Memory B cell (primary cell): ENCODE measurements at places on chromosomes 16 and 17.

DNA sequence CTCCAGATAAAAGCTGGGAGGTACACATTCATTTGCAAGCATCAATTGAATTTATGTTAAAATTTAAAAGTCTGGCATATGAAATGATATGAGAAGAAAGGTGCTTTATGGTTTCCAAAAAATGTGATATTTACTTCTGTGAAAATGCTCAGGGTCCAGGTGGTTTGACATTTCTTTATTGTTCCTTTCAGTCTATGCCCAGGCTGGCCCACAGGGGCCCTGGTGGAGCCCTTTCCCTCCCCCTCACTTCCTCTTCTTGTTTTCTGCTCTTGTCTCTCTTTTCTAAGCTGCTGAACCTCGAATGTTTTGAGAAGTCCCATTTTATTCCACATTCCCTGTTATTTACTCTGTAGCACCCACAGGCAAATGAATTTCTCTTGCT is 127.8 kb downstream of the HS3ST3B1 start:
- DNase-seq, result peak; percentile 18

DNA sequence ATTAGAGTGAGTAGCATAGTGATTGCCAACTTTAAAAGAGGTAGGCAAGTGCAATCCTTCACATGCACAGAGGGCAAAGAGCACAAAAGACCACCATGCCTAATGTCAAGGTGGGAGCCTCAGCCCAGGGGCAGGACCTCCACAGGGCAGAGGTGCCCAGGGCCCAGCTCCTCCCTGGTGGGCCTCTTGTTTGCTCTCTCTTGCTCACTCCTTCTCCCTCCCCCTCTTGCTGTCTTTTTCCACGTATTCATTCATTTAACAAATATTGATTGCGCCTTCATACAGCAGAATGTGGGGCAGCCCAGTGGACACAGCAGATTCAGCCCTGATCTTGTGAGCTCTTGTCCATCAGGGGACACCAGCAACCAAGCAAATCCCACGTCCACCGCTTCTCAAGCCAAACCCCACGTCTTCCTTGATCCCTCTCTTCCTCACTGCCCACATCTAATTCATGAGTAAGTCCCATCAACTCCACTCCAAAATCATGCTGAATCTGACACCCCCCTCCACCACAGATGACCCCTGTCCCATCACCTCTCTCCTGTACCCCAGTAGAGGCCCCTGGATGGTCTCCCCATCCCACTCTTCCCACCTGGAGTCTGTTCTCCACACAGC is 44.1 kb upstream of the RPL38 start:
- DNase-seq, result no peak

- DNase-seq, result no peak
Measured at GRCh38 chr16:30491744-30492308, 19.3 kb downstream of the ITGAL start.

DNA sequence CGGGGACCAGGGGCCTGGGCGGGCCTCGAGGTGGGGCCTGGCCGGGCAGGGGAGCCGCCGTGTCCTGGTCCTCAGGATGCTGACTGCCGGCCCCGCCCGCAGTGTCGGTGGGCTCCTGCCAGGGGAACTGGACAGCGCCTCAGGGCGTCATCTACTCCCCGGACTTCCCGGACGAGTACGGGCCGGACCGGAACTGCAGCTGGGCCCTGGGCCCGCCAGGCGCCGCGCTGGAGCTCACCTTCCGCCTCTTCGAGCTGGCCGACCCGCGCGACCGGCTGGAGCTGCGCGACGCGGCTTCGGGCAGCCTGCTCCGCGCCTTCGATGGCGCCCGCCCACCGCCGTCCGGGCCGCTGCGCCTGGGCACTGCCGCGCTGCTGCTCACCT is 2.3 kb upstream of the PAQR4 start:
- no peak for DNase-seq

- no peak for DNase-seq
Measured at GRCh38 chr17:58525239-58525638, 10.8 kb upstream of the MTMR4 start.

GRCh38 chr17:50165066-50165465 is 739 bp upstream of the SGCA start:
- no peak for DNase-seq

DNA sequence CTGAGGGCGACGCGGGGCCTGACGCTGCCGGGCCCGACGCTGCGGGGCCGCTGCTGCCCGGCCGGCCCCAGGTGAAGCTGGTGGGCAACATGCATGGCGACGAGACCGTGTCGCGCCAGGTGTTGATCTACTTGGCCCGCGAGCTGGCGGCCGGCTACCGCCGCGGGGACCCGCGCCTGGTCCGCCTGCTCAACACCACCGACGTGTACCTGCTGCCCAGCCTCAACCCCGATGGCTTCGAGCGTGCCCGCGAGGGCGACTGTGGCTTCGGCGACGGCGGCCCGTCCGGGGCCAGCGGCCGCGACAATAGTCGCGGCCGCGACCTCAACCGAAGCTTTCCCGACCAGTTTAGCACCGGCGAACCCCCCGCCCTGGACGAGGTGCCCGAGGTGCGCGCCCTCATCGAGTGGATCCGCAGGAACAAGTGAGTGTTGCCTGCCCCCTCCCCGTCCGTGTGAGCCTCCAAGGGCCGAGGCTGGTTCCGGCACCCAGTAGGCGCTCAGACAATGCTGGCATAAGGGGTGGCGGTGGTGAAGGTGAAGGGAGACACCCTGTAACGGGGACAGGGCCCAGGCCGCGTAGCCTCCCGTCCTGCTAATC is 676 bp downstream of the CPD start:
- peak; percentile 39 for DNase-seq

- no peak for DNase-seq
Measured at GRCh38 chr16:11621920-11622651, 35.4 kb upstream of the LITAF start.

GRCh38 chr17:40260528-40260927 is 27.2 kb upstream of the CDC6 start:
- no peak for DNase-seq

DNA sequence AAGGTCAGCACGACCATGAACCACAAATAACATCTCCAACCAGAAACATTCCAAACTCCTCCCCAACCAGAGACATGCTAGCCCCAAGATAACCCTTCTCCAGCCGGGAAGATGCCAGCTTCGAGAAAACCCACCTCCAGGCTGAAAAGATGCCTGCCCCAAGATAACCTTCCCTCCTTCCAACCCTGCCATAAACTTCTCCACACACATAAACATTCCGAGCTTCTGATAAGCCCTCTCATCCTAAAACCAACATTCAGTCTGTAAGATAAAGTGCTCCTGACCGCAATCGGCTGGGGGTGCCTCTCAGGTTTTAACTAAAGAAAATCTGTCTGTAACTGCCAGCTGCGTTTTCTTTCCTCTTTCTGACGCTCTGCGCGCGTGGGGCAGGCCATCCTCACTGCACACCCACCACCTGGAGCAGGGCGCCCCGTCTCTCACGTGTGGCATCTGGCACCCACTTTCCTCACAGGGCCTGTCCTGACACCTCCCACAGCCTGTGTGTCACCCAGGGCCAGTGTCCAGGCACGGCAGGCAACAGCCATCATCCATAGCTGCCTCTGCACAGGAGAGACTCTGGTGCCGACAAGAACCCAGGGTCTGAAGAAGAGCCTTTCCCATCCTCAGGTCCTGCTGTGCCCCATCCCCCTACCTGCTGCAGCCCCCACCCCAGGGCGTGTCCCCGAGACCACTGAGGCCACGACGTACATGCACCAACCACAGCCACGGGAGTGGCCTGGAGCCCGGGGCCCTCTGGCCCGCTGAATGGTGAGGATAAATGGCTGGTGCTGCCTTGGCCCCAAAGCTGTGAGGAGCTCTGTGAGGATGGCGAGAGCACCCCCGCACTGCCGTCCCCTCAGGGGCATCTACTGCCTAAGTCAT is 3.7 kb downstream of the TEPSIN start:
- DNase-seq, result no peak

DNA sequence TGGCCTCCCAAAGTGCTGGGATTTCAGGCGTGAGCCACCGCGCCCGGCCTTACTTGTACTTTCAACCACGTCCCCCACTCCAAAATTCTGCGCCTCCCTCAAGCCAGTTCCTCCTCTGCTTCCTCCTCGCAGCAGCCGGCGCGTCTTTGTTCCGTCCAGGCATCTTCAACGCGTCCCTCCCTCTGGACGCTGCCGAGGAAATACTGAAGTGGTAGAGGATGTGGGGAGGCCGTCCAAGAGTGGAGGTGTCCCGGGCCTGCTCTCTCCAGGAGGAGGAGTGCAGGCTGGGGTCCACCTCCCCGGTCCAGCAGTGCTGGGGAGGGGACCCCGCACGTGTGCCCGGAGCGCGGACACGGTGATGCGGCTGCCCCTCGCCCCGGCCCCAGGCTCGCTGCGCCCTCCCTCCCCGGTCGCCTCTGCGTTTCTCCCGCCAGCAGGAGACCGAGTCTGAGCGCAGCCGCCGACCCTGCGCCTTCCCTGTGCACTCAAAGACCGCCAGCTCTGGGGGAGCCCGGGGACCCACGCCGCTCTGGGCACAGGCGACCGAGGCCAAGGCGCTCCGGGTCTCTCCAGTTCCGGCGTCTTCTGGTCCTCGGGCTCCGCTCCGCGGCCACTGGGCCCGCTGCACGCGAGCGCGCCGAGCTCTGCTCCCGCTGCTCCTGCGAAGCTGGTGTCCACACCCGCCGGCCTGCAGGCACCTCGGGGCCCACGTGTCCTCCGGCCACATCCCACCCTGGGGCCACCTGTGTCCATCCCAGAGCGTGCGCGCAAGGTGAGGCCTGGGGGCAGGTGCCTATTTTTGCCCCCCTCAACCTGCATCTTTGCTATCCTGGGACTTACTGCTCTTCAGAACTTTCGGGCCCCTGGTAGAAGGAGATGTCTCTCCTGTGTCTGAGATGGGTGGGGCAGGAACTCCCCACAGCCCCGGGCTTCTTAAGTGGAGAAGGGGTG is 31.7 kb downstream of the OSBPL7 start:
- peak; percentile 51 for DNase-seq

- DNase-seq, result no peak
Measured at GRCh38 chr17:36532435-36532975, 2.2 kb downstream of the MYO19 start.

- no peak for DNase-seq
Measured at GRCh38 chr17:44355642-44356099, 8.0 kb downstream of the FAM171A2 start.

GRCh38 chr17:16304830-16305229 is 48.4 kb downstream of the CENPV start:
- DNase-seq, result no peak

GRCh38 chr16:85215478-85216118 is 103.3 kb upstream of the CIBAR2 start:
- no peak for DNase-seq

GRCh38 chr16:69888005-69888590 is 63.0 kb upstream of the CLEC18A start:
- DNase-seq, result no peak

DNA sequence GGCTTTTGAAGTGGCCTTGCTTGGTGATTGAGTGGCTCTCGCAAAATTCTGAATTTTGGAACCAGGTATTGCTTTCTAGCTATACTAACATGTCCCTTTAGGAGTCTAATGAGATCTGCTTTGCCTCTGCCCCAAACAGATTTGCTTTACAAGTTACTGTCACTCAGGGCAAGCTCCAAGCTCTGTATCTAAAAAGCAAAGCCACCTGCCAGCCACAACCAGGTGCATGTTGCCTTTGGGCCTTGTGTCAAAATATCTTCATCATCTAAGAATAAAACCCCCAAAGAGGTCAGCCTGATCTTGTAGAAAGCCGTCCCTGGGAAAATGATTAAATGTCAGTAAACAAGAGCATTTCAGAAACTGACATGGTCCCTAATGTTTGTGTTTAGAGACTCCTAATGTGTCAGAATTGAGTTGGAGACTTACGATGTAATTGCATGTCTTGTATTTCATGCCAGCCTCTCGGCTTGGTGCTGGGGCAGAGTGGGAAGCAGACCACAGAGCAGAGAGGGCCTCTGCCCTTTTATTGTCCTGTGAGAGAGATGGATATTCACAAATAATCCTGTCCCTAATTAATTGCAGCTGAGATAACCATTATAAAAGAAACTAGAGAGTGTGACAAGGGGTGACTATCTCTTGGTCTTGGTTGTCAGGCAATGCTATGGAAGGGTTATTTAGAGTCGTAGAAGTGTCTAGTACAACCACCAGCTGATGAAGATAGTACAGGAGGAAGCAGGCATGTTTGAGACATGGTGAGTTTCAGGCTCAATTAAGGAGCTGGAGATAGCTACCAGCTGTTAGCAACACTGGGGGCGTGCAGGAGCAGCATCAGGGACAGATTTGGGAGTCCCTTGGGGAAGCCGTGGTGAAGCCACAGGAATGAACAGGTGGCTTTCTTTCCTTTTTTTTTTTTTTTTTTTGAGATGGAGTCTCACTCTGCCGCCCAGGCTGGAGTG is 90.7 kb downstream of the PITPNC1 start:
- no peak for DNase-seq

- DNase-seq, result no peak
Measured at GRCh38 chr17:68820476-68820824, 134.7 kb downstream of the ABCA8 start.

GRCh38 chr17:81537343-81537855 is 9.2 kb downstream of the FSCN2 start:
- peak; percentile 62 for DNase-seq

- DNase-seq, result no peak
Measured at GRCh38 chr17:81518785-81519283, 6.2 kb upstream of the ACTG1 start.

DNA sequence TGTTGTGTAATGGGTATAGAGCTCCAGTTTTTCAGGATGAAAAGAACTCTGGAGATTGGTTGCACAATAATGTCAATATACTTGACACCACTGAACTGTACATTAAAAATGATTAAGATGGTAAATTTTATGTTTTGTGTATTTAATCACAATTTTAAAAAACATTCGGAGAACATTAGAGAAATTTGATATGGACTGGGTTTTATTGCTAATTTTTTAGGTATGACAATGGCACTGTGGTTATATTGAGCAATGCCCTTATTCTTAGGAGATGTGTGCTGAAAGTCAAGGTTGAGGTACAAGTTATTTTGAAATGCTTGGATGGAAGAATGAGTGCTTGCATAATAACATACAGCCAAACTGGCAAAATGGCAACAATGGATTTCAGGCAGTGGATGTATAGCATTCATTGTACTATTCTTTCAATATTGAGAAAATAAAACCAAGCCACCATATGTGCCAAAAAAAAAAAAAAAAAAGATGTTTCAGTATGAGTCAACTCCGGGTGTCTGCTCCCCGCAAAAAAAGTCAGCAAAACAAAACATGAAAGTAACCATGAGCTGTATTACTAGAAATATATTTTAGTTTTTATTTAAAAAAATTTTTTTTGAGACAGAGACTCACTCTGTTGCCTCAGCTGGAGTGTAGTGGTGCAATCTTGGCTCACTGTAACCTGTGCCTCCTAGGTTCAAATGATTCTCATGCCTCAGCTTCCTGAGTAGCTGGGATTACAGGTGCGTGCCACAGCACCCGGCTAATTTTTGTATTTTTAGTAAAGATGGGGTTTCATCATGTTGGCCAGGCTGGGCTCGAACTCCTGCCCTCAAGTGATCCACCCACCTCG is 19.8 kb downstream of the HOXB1 start:
- DNase-seq, result no peak
